ENCODE measurements at places on chromosomes 2 and 18.

GRCh38 chr2:134669731-134670669 lies 48.8 kb downstream of the TMEM163 start:
- DNase-seq, result no peak

DNA sequence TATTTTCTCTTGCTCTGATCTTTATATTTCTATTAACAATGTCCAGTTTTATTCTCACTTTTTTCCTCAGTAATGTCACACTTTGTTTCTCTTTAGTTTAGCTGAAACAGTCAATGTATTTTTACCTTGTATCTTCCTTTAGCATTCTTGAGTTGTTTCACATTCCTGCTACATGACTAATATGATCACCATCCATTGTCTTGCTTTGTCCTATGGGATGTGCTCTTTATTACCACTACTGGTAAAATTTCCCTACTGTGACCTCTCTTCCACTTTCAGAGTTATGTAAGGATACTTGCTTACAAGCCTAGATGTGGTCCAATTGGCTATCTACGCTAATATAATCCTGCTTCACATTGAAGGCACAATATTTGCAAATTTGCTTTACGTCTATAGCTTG lies 457.9 kb downstream of the PIK3C3 start:
- DNase-seq, result no peak

- DNase-seq, result no peak
Observed at GRCh38 chr2:158841850-158842249, 46.7 kb downstream of the DAPL1 start.

DNA sequence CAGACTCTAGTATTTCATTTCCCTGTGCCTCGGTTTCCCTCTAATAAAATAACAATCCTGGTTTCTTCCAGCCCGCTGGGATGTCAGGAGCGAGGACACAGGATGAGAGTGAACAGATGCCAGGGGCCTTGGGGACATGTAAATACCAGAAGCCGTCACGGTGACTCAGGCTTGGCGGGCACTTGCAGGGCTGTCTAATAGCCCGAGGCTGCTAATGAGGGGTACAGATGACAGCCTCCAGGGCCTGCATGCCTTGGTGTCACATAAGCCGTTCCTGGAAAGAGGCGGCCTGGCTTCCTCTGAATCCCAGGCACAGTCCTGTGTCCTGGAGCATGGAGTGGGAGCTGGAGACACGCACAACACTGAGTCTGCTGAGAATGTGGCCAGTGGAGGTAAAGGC lies 28.2 kb downstream of the HS1BP3 start:
- DNase-seq, result no peak

DNA sequence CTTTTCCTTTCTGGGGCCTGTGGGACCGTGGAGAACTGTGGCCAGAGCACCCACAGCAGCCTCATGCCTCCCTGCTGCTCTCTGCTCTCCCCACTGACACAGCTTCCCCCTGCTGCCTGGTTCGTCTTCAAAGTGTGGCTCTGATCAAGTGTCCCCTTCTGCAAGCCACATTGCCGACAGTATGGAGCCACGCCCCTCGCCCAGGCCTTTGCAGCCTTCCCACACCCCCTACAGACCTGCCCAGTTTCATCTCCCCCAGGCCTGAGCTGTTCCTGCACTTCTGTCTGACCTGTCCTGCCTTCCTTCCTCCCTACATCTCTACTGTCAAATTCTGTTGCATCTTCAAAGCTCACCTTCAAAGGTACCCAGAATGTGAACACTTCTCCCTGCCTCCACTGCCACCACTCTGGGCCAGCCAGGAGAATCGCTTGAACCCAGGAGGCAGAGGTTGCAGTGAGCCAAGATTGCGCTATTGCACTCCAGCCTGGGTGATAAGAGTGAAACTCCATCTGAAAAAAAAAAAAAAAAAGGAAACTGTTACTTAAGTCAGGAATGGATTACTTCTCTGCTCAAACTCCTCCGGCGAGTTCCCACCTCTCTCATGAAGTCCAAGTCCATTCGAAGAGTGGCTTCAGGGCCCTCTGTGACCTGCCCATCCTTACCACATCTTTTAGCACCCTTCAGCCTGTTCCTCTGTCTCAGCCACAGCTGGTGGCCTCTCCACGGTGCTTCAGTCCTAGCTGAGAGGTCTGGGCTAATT lies 29.0 kb upstream of the CATIP start:
- no peak for DNase-seq

GRCh38 chr2:210226223-210226622 lies 976 bp upstream of the ACADL start:
- DNase-seq, result no peak

DNA sequence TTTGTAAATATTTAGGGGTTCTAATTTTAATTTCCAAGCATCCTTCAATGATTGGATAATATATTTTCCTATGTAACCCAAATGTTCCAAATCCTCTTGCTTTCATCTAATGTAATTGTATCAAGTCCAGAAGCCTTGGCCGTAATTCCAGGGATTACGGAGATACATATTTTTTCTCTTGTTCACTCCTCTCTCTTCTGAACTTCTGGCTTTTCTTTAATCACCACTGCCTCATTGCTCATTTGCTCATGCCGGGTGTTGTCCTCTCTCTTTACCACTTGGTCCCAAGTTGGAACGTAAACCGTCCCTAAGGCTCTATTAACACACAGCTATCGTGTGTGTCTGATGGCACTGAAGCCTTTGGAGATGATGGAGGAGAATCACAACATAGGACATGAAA lies 188.7 kb upstream of the COL3A1 start:
- no peak for DNase-seq

DNA sequence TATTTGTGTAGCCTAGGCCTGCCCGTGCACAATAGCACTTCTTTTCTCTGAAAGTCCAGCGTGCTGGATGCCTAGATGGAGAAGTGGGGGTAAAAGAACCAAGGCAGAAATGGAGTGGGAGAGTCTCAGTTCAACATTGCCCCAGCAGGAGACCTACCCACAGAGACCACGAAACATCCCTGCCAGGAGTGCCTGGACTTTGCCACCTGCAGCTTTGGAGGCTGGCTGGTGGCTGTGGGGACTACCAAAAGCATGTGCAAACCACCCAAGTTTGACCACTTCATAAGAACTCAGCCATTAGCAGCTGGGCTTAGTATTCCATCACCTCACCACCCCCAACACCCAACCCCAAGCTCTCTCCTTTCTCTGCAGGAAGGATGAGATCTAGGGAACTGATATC lies 416.9 kb upstream of the ID2 start:
- DNase-seq, result no peak
